ENCODE measurements at places on chromosomes 1 and 21.

DNA sequence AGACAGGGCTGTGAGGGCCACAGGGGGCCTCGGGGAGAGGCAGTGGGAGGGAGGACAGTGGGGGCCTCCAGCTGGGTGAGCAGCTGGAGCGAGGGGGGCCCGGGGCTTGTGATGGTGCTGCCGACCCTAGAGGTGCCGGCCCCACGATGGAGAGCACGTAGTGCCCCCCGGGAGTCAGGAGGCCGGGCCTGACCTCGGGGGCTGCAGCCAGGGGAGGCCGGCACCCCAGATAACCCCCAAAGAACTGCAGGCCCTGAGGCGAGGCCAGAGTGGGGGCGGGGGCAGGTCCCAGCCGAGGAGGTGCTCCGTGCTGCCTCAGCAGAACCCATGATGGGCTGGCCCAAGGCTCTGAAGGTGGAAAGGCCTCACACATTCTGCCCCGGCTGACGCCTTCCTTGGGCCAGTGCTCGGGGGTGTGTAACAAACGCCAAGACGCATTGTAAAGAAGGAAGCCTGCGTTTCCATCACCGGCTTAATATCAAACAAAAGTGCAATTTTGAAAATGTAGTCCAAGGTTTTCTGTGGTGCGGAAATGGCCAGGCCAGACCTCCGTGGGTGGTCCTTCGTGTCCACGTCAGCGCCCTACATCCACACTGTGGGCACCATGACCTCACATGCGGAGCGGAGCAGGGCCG, 55.2 kb downstream of the COL6A1 start:
- DNase-seq: no peak

DNA sequence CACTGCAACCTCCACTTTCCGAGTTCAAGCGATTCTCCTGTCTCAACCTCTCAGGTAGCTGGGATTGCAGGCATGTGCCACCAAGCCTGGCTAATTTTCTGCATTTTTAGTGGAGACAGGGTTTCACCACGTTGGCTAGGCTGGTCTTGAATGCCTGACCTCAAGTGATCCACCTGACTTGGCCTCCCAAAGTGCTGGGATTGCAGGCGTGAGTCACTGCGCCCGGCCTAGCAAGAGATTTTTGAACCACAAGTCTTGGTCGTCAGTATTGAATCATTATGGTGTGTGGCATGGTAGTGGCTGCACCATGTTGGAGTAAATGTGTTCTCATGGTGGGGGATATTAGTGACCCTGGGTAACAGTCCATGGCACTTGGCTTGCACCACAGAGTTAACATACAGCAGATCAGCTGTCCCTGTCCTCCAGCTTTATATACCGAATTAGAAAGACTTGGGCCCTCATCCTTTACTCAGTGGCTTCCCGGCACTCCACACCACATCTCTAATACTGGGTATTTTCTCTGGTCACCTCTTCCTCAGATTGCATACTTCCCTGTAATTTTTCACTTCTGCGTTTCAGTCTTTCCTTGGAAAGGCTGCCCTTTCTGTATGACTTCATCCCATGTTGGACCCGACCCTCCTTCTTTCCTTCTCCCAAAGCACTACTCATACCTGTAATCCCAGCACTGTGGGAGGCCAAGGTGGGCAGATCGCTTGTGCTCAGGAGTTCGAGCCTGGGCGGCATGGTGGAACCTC, 25.1 kb downstream of the AK4 start:
- DNase-seq: no peak

GRCh38 chr1:27527223-27527889, 37.4 kb upstream of the WASF2 start:
- DNase-seq: peak; percentile 84

GRCh38 chr1:6268415-6268814, 7.5 kb upstream of the GPR153 start:
- no peak for DNase-seq

DNA sequence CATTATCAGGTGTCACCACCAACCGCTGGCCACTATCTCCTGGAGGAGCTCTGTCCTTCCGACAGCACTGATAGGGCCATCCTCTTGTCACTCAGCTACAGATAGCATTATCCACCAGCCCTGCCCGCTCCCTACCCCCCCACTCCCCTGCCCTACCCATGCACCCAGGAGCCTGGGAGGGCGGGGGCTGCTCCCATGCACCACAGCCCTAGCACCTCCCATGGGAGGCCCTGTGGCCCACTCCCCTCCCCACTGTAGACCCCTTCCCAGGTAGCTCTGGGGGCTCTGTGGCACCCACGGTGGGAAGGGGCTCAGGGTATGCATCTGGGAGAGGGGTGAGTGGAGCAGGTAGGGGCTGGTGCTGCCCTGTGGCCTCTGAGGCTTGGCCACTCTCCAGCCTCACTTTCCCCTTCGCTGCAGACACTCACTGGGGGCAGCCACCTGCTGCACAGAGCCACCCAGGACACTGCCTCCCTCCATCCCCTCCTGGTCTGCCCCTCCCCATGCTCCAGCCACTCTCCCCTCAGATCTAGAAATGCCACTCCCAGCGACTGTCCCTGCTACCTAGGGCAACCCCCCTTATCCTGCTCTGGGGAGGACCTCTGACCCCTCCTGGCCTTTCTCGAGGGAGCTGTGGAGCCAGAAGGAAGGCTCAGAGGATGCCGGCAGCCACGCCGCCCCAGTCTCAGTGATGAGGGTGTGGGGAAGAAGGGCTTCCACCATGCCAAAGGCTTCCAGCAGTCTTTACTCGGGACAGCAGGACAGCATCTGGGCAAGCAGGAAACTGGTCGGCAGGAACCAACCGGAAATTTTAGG, 58.5 kb downstream of the WNT9A start:
- DNase-seq: no peak

- DNase-seq: no peak
These were observed 50.9 kb downstream of the ENAH start for GRCh38 chr1:225601902-225602589.

DNA sequence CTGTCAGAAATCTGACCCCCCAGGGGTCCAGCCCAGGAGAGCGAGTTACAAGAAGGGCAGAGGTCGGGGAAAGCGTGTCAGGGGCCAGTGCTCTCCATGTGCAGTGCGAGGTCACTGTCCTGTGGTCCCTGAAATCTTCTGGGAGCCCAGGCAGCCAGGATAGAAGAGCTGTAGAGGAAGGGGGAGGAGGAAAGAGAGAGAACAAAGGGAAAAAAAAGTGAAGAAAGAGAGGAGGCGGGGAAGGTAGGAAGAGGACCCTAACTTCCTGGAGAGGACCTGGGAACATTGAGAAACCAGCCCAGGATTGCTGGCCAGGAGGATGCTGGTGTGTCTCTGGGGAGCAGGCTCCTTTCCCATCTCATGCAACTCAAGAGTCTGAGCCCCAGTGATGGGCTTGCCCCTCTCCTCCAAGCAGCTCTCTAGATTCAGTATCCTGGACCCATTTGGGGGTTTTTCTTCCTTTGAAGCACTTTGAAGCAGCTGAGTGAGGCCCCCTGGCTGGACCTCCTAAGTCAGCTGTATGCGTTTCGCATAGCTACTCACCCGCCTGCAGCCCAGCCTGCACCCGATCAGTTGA, 6.8 kb upstream of the INAVA start:
- DNase-seq: no peak

DNA sequence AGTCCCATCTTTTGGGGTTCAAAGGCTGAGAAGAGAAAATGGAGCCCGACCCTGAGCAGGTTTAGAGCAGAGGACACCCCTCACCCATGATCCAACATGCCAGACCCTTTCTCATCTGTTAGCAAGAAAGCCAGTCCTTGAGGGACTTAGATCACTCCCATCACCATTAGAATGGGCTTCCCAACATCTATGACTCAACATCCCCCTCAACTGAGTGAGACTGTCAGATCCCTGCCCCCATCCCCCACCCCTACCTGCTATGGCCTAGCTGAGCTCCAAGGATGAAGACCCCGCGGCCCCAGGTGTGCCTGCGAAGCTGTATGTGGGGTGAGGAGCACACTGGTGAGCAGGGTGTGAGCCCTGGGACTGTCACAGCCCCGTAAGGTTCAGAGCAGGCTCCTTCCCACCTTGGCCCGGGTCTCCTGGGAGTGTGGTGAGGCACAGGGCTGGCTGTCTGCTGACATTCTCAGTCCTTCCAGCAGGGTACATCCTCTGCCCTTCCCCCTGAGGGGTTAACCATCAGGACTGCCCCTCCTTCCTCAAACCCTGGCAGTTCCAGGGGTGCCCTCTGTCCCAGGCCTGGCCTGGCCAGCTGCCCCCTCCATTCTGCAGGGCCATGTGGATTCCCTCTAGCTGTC, 21.4 kb upstream of the BLACAT1 start:
- no peak for DNase-seq

Measured in NCI-H774 (cell line).